Activated CD4-positive, alpha-beta T cell treated with anti-CD3 and anti-CD28 coated beads, Interleukin-2, amount 10 ng/mL, durations not matched to agents 7 days and 5 days (primary cell): ENCODE measurements at places on chromosomes 16 and 17. TPM values are rescaled to one million over a fixed set of nuclear protein-coding genes. Genes with fewer than 3 reads are reported as not detected.

Gene MPRIP
- 234 TPM for total RNA-seq

Gene NAGS
- 0.75 TPM for total RNA-seq

Gene PIPOX
- total RNA-seq: 1.7 TPM

Gene SRSF2
- total RNA-seq: 398 TPM

Gene SCIMP
- total RNA-seq: not detected

Gene RTN4RL1
- total RNA-seq: 0.19 TPM

Gene FNDC8
- total RNA-seq: not detected

Gene PTX4
- total RNA-seq: not detected

Gene C17orf107
- total RNA-seq: 0.92 TPM

Gene PRSS21
- total RNA-seq: 0.27 TPM

Gene TSPOAP1
- total RNA-seq: 57.5 TPM

Gene ZNHIT3
- total RNA-seq: 35.2 TPM

Gene AKAP10
- total RNA-seq: 38.8 TPM

Gene ZNF785
- 18.3 TPM for total RNA-seq

Gene IL32
- 3,212 TPM for total RNA-seq

Gene BANP
- total RNA-seq: 45.5 TPM

Gene ZNF423
- total RNA-seq: not detected

Gene GPRC5C
- total RNA-seq: not detected
